ENCODE measurements at places on chromosomes 12 and 14.
A peak's percentile ranks its signal among the peaks of the same experiment; 100 is the strongest.

DNA sequence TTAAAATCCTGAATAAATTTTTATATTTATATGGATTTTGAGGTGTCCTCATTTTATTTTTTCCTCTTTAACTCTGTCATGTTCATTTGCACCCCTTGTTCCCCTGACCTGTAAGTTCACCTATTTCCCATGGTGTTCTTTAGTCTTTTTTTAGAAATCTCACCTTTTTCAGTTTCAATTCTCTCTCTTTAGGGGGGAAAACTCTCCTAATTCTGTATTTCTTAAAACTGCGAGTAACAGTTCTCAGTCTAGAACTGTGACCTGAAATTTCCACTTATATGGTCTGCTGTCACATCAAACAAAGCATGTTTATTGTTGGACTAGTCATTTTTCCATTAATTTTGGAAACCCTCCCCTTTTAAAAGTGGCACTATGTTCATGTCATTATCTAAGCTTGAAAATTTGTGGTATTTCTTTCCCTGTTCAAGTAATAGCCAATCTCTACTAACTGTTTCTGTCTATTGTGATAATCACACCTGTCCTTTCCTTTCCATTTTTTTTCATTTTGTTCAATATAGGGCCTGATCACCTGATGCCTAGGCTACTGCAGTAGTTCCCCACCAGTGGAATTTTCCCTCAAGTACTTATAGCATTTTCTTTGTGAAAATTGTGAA is 14.0 kb upstream of the FBXO33 start:
- DNase-seq: no peak

GRCh38 chr12:109170324-109170723 is 53.9 kb downstream of the ACACB start:
- no peak for DNase-seq

- peak; percentile 43 for DNase-seq
Measured at GRCh38 chr14:100609331-100609870, 22.2 kb upstream of the BEGAIN start.

DNA sequence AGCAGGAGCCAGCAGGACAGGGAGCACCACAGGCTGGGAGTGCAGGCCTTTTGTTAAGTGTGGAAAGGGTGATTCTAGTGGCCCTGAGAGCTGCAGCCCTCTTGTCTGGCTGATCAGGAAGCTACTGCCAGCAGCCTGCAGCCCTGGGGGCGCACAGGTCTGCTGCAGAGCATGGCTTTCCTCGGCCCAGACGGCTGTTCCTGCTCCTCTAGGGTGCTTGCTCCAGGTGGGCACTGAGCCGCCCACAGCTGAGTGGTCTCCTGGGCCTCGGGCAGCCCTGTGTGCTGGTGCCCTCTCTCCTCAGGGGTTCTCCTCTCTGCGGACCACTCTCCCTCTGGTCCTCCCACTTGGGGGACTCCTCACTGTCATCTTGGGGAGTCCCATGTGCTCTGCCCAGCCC is 18.9 kb downstream of the CCDC88C start:
- DNase-seq: no peak

DNA sequence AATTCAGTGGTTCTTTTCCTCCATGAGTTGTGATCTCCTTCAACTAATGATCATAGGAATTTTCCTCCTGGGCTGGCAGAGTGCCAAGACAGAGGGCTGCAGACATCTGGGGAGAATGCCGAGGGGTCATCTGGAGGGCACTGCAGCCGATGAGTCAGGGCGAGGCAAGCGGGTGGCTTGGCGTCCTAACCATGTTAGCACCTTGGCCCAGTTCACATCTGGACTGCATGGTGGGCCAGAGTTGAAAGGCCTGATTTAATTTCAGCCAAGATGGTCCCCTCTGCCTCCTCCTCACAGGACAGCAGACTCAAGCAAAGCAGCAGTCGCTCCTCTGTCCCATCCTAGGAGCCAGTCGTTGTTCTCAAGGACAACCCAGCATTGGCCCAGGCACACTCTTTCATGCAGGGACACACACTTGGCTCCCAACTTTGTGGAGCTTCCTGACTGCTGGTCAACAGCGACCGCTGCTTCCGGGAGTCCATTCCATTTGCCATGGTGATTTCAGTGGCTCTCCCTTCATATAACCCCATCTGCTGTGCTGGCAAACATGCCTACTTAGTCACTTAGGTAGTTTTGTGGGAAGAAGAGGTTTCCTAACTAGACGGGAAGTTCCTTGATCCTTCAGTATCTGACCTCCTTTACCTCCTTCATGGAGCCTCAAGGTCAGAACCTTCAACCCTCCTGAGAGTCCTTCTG is 161.8 kb downstream of the TTC8 start:
- DNase-seq: no peak

DNA sequence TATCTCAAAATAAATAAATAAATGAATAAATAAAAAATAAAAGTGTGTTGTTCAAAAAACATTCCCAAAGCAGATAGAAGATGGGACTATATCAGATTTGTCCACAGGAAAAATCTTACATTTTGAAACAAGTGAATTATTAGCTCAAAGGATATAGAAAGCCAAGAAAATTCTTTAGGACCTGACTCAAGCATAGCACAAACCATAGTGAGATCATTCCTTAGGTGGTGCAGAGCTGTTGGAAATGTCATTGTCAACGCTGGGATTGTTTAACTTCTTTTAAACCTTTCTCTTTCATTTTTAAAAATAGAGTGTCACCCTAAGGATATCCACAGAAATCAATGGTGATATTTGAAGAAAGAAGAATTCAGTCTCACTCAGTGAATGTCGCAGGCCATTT is 43.5 kb downstream of the DRAM1 start:
- no peak for DNase-seq

GRCh38 chr12:70948236-70948975 is 27.9 kb upstream of the PTPRR start:
- DNase-seq: no peak

DNA sequence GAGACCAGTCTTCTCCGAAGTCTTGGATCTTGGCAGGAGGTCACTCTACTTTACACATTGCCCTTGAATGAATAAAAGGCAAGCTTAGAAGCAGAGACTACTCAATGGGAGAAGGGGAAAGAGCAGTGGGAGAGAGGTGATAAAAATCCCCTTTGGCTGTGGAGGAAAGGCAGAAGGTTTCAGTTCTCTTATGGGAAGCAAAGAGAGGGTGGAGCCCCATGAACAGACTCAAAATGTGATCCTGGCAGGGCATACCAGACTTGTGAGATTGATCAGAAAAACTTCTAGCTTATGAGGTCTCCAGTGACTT is 49.6 kb upstream of the HECTD1 start:
- DNase-seq: no peak

GRCh38 chr12:98530068-98530467 is 14.7 kb downstream of the TMPO start:
- DNase-seq: no peak

DNA sequence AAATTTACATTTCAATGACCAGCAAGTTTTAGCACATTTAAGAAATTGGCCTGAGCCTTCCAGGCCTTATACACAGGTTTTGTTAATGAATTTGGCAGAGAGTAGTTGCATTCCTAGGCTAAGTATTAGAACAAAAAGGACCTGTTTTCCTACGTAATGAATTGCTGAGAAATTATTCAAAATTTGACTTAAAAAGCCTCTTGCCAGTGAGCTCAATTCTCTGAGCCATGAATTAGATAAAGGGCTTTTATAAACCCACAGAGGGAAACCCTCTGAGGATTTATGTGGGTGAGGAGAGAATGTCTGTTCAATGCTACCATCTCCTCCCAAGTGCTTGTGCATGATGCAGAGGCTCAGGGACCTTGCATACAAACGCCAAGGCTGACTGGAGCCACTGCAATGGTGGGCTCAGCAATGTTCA is 94.5 kb upstream of the PELI2 start:
- DNase-seq: no peak

Measured in right forelimb (tissue), 1 donor.